NCI-H2107 (cell line): ENCODE measurements at places on chromosomes 5 and 9.
A peak's percentile ranks its signal among the peaks of the same experiment; 100 is the strongest.

GRCh38 chr9:129697656-129698253, 32.3 kb downstream of the PRRX2 start:
- no peak for DNase-seq

DNA sequence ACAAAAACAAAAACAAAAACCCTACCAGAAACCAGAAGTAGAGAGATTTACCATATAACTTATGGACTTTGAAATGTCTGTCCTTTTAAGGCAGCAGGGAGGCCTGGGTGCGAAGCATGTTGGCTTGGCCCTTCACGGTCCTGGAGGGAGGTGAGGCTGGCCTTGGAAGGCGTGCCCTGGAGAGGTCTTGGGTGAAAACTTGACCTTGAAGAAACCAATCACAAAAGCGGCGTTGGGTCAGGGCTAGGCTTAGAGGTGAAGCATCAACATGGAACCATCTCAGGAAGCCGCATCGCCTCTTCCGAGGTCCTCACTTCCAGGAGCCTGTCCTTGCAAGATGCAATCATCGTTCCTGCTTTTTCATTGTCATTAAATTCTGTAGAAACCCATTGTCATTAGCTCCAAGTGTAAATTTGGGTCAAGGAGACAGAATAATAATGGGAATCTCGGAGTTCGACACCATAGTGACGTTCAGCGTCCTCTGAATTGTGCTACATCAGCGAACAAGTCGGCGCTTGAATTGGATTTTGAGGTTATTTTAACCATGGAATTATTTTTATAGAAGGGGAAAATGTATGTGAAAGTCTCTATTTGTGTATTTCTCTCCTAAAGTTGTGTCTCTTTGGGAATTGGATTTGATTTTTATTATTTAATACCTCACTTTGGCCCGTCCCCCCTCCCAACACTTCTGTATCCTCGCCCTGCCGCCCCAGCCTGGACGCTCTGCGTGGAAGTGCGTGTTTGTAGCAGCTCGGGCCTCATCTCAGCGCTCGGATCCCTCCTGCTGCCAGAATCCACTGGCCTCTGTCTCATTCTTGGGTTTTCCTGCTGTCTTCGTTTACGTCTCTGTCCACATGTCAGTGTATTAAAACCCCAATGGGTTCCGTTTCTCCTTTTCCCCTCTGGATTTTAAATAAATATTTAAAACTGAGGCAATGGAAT, 11.1 kb upstream of the ORM1 start:
- no peak for DNase-seq

- no peak for DNase-seq
Measured at GRCh38 chr5:73494721-73495120, 3.5 kb upstream of the BTF3 start.

DNA sequence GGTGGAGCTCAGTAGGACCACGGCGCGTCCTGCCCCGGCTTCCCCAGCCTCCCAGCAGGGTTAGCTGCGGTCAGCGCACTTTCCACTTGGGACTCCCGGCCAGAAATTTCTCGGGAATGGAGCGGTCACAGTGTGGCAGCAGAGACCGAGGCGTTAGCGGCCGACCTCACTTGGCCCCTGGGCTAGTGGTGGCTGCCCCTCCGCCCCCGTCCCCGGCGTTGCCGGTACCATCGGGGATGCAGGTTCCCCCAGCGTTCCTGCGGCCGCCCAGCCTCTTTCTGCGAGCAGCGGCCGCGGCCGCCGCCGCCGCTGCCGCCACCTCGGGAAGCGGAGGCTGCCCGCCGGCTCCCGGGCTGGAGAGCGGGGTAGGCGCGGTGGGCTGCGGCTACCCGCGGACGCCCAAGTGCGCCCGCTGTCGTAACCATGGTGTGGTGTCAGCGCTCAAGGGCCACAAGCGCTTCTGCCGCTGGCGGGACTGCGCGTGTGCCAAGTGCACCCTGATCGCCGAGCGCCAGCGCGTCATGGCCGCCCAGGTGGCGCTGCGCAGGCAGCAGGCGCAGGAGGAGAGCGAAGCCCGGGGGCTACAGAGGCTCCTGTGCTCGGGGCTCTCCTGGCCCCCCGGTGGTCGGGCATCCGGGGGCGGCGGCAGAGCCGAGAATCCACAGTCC, 460 bp downstream of the DMRTA1 start:
- DNase-seq, result peak; percentile 42

DNA sequence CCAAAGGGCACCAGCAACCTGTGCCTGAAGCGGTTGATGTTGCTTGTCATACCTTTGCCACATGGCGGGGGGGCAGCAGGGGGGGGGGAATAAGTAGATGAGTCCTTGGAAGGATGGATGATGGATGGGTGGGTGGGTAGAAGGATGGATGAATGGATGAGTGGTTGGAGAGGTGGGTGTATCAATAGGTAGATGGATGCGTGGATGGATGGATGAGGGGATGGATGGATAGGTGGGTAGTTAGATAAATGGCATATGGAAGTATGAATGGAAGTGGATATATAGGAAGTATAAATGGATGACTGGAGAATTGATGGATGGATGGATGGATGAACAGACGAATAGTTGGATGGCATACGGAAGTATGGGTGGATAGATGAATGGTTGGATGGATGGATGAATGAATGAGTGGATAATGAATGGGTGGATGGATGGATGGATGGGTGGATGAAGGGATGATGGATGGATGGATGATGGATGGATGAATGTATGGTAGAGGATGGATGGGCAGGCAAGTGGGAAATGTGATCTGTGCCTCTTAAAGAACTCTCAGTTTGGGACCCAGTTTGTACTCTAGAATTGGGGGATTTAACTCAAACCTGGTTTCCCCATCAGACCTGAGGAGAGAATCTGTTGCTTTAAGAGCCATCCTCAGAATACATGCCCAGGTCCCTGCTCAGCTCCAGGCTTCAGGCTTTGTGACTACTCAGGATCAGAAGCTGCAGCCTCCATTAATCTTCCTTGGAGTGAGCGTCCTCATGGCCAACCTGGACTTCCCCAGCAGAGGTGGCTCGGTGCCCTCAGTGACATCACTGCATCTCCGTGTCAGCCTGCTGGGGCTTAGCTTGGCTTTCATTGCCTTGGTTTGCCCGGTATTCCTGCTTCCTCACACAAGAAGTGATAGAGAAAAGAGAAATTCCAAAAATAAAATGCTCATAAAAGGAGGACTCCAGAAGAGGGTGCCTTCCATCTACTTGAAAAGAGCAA, 27.6 kb upstream of the SUSD3 start:
- no peak for DNase-seq

GRCh38 chr5:67118050-67118620, 78.5 kb downstream of the CD180 start:
- DNase-seq, result no peak

GRCh38 chr5:177093082-177093712, 6.5 kb downstream of the FGFR4 start:
- DNase-seq, result no peak

GRCh38 chr9:104997536-104997935, 69.6 kb upstream of the ABCA1 start:
- DNase-seq, result no peak

GRCh38 chr5:84453405-84453804, 68.7 kb upstream of the EDIL3 start:
- DNase-seq, result no peak

- no peak for DNase-seq
Measured at GRCh38 chr9:116940614-116941215, 253.6 kb downstream of the TRIM32 start.

DNA sequence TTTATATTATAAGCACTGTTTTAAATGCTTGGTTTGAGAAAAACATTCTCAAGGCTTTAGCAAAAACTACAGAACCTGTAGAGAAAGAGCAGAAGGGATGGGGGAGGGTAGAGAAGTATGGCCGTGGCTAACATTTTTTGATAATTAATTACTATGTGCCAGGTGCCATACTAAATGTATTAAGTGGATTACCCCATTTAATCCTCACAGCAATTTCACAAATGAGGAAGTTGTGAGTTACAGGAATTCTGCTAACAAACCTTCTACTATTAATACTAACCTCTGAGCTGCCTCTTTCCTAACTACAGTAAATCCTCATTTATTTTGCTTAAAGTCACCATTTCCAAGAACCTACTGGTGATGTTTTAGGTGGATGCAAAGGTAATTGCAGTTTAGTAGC, 157.9 kb downstream of the RNF180 start:
- no peak for DNase-seq

- DNase-seq, result no peak
Measured at GRCh38 chr9:129681924-129682323, 16.5 kb downstream of the PRRX2 start.

GRCh38 chr5:80865551-80865950, 94.6 kb upstream of the RASGRF2 start:
- no peak for DNase-seq

GRCh38 chr9:90073186-90073945, 468.6 kb downstream of the GADD45G start:
- DNase-seq, result no peak

GRCh38 chr9:127662617-127663016, 44.2 kb upstream of the CFAP157 start:
- DNase-seq, result no peak
